ENCODE measurements at places on chromosomes 1 and 21. TPM values are rescaled to one million over a fixed set of nuclear protein-coding genes. Genes with fewer than 3 reads are reported as not detected.

Gene CFAP45
- 0.33 TPM for polyA plus RNA-seq

Gene RUNX1
- 13.1 TPM for polyA plus RNA-seq

Gene LCE1B
- polyA plus RNA-seq = not detected

Gene TMEM222
- polyA plus RNA-seq = 57.1 TPM

Gene A3GALT2
- polyA plus RNA-seq = not detected

Gene RBM11
- polyA plus RNA-seq = 6.0 TPM

Data from naive thymus-derived CD8-positive, alpha-beta T cell (primary cell).